Amygdala (tissue), 56 donors: ENCODE measurements at places on chromosomes 2 and 18.

GRCh38 chr2:14756981-14757657 is 124.6 kb downstream of the LRATD1 start:
- no peak for DNase-seq

- no peak for DNase-seq
Observed at GRCh38 chr2:2569306-2569705, 238.2 kb upstream of the MYT1L start.

DNA sequence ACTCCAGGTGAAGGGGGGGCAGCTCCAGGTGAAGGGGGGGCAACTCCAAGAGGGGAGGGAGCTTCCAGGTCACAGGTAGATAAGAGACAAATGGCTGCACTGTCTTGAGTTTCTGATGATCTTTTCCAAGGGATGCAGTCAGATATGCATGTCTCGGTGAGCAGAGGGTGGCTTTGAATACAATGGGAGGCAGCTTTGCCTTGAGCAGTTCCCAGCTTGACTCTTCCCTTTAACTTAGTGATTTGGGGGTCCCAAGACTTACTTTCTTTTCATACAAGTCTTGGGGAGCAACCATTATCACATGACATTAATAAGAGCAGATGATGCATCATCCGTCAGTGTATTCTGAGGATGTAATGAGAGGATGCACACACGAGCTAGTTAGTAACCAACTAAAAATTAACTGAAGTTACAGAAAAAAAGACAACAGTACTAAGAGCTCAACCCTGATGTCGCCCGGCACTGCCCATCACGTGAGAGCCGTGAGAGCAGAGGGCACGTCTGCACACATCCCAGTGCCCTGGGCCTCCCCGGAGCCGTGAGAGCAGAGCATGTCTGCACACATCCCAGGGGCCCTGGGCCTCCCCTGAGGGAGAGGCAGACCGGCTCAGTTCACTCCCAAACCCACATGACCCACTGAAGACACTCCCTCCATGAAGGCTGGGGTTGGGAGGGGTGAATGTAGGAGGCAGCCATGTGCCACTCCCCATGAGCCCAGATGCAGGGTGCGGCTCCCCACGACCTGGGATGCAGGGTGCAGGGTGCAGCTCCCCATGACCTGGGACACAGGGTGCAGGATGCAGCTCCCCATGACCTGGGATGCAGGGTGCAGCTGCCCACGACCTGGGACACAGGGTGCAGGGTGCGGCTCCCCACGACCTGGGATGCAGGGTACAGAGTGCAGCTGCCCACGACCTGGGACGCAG is 39.4 kb downstream of the PXDN start:
- DNase-seq, result no peak

DNA sequence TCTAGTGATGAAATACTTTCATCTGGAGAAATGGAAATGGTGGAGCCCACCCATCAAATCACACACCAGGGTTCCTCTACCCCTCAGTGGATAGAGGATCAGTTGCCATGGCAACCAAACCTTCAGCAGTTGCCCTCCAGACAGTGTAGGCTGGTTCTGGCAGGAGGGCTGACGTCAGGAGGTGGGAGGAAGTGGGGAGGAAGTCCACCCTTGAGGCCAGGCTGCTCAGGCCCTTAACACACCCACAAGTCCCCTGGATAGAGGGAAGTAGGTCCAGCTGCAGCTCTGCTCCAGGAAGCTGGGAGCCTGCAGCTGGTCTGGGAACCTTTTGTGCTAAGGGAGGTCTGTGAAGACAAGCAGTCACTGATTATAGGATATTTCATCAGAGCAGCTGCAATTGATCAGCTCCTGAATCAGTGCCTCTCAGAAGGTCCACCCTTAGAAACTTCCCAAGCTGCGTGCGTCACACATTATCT is 186.6 kb downstream of the MTX2 start:
- DNase-seq, result no peak

GRCh38 chr2:235765181-235765820 is 271.5 kb downstream of the AGAP1 start:
- peak; percentile 21 for DNase-seq
